Parietal lobe (tissue), 2 donors: ENCODE measurements at places on chromosomes 5 and 9. TPM values are rescaled to one million over a fixed set of nuclear protein-coding genes. Genes with fewer than 3 reads are reported as not detected.

The TAF11L5 gene
- total RNA-seq, result not detected

The MYMK gene
- total RNA-seq, result not detected

The SLC45A2 gene
- total RNA-seq, result 2.5 TPM

The NTRK2 gene
- total RNA-seq, result 203 TPM

The IARS1 gene
- 183 TPM for total RNA-seq

The SLC23A1 gene
- total RNA-seq, result not detected
